Upper lobe of left lung (tissue), 6 donors: ENCODE measurements at places on chromosomes 2 and 18. TPM values are rescaled to one million over a fixed set of nuclear protein-coding genes. Genes with fewer than 3 reads are reported as not detected.

DNA sequence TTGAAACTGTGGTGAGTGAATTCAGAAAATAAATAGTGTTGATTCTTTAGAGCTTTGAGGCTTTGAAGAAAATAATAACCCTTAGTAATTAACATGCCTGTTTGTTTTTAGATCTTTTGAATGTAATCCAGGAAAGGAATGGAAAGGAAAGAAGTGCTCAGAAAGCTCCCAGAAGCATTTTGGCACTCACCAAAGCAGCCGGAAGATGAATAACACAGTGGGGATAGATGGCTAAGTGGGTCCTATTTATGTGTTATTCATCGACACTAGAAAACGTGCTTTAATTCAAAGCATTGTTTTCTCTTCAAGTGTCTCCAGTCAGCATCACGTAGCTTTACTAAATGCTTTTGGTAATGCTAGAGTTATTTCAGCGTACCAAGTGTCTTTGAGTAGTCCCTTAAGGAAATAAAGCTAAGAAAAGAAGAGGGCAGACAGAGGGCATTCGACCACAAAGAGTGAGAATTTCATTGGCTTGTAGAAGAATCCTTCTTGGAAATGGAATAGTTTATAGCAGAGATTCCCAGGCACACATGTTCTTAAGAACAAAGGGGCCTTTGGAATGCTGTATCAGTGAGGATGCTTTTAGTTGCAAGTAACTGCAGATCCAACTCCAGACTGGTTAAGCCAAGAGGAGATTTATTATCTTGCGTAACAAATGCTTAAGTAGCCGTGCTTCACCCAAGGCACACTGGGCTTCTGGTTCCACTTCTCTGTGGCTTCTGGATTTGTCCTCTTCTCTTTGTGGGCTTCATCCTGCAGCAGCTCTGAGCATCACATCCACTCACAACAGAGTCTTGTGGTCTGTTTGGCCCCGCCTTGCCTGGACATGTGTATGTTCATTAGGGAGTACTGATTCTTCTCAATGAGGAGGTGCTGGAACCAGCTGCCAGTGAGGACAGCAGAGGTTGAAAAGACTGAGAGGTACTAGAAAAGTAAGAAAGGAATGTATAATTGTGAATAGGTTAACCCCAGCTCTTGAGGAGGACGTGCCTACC lies 63.6 kb upstream of the LTBP1 start:
- no peaks in the 10 kb centered on the region for H3K27me3 ChIP-seq
- no peaks in the 10 kb centered on the region for H3K4me1 ChIP-seq
- no peak overlapping the region for H3K27ac ChIP-seq
- no peak for DNase-seq
- no peak overlapping the region for H3K4me3 ChIP-seq

DNA sequence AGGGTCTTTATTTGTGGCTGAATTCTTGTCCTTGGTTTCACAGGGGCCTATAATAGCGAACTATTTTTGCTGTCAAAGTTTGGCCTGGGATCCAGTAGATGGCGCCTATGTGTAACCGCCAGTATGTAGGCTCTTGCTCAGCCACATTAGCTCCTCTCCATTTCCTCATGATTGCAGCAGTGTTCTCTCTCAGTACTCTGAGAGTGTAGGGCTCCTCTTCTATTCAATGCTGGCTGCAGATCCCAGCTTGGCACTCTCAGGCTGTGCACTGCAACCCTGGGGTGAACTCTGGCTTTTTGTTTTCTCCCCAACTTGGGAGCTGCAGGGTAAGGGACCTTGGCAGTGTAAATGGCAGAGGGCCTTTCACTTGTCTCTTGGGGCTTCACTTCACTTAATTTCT lies 344.6 kb upstream of the CHAC2 start:
- no peak overlapping the region for H3K4me3 ChIP-seq
- H3K4me1 ChIP-seq, result no peaks in the 10 kb centered on the region
- DNase-seq, result no peak
- no peaks in the 10 kb centered on the region for H3K36me3 ChIP-seq
- no peaks in the 10 kb centered on the region for H3K27me3 ChIP-seq
- no peak overlapping the region for H3K27ac ChIP-seq

DNA sequence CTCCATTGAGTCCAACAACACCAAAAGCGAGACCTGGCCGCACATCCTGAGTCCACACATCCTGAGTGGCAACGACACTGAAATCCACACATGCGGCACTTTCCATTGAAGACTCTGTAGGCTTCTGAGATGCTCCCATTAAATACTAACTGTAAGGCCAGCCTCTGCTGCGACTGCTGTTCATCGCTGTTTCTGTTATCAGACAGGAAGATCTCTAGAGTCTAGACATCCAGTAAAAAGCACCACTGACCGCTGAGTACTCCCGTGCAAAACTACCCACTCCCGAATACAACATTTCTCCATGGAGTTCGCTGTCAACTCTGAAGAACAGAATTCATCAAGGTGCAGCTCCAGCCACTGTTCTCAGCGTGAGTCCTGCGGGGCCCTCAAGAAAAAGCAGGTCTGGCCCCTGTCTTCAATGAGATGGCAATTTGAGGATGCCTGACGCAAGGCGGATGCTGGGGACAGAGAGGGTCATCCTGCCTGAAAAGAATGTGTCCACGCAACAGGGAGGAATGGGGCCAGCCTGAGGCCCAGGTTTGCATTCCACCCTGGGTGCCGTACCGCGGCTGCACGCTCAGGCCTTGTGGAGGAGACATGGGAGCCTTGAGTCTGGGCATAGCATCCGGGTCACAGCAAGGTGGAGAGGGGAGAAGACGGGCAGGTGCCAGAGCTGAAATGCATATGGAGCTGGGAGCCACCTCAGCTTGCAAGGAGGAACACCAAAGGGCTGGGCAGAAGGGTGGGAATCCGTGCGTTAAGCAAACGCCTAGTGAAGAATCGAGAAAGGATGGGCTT lies 61.9 kb downstream of the ZNF516 start:
- H3K36me3 ChIP-seq, result peaks cover 10% of the 10 kb centered on the region
- H3K4me3 ChIP-seq, result no peak overlapping the region
- peaks cover 7% of the 10 kb centered on the region for H3K4me1 ChIP-seq

- H3K4me3 ChIP-seq, result no peak overlapping the region
- no peak overlapping the region for H3K27ac ChIP-seq
- H3K27me3 ChIP-seq, result no peaks in the 10 kb centered on the region
- no peaks in the 10 kb centered on the region for H3K4me1 ChIP-seq
- no peak for DNase-seq
- H3K36me3 ChIP-seq, result no peaks in the 10 kb centered on the region
These were observed 122.6 kb downstream of the METTL4 start for GRCh38 chr18:2448565-2449151.

DNA sequence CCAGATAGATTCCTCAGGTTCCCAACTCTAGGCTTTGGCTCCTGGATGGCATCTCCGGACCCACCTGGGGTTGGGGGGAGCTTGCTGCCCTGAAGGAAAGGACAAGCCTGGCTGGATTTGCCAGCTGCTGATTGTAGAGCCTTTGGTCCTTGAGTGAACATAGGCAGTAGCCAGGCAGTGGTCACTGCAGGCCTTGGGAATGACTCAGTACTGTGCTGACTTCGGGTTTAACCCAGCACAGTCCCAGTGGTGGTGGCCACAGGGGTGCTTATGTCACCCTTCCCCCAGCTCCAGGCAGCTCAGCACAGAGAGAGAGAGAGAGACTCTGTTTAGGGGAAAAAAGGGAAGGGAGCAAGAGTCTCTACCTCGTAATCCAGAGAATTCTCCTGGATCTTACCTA lies 27.7 kb upstream of the ACTR2 start:
- H3K27ac ChIP-seq, result no peak overlapping the region
- H3K4me3 ChIP-seq, result no peak overlapping the region
- no peaks in the 10 kb centered on the region for H3K27me3 ChIP-seq
- H3K36me3 ChIP-seq, result no peaks in the 10 kb centered on the region

DNA sequence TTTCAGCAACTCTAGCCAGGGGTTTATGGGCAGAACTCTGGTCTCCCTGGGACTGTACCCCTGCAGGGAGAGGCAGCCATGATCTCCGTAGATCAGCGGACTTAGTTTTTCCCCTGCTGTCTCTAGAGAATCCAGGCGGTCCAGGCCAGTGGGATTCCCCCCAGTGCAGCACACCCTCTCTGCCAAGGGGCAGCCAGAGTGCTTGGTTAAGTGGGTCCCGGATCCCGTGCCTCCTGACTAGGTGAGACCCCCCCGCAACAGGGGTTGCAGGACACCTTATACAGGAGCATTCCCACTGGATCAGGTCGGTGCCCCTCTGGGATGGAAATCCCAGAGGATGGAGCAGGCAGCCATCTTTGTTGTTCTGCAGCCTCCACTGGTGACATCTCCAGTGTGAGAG lies 33.0 kb downstream of the WDPCP start:
- H3K4me3 ChIP-seq, result no peak overlapping the region
- no peaks in the 10 kb centered on the region for H3K4me1 ChIP-seq
- H3K27me3 ChIP-seq, result no peaks in the 10 kb centered on the region
- no peaks in the 10 kb centered on the region for H3K36me3 ChIP-seq
- DNase-seq, result no peak

- no peaks in the 10 kb centered on the region for H3K4me1 ChIP-seq
- no peak overlapping the region for H3K4me3 ChIP-seq
- H3K27me3 ChIP-seq, result no peaks in the 10 kb centered on the region
- DNase-seq, result no peak
- no peaks in the 10 kb centered on the region for H3K36me3 ChIP-seq
- H3K27ac ChIP-seq, result no peak overlapping the region
These were observed 84.9 kb downstream of the PDCL3 start for GRCh38 chr2:100647709-100648108.

GRCh38 chr18:44818668-44819403 lies 138.1 kb downstream of the SETBP1 start:
- H3K27ac ChIP-seq, result no peak overlapping the region
- H3K4me3 ChIP-seq, result no peak overlapping the region
- no peaks in the 10 kb centered on the region for H3K27me3 ChIP-seq
- no peak for DNase-seq
- H3K36me3 ChIP-seq, result no peaks in the 10 kb centered on the region

ABCB11 gene
- total RNA-seq, result 3.6 TPM

ITGA4 gene
- 30.5 TPM for total RNA-seq

HMSD gene
- total RNA-seq, result 0.30 TPM

C2orf69 gene
- 8.4 TPM for total RNA-seq
